AG04449 (cell line): ENCODE measurements at places on chromosomes 16 and 17.

GRCh38 chr17:16353317-16354174 is at the start of gene CENPV:
CENPV (minus strand) TSS chr17:16353469; CDS start chr17:16353436, 33 bp downstream.
- no peak for DNase-seq

GRCh38 chr16:84810518-84811273 is 9.1 kb upstream of the CRISPLD2 start:
- no peak for DNase-seq

GRCh38 chr17:59519132-59519531 is 46.3 kb upstream of the DHX40 start:
- DNase-seq = no peak

GRCh38 chr17:49519781-49520180 is 24.7 kb downstream of the NGFR start:
- DNase-seq = no peak

DNA sequence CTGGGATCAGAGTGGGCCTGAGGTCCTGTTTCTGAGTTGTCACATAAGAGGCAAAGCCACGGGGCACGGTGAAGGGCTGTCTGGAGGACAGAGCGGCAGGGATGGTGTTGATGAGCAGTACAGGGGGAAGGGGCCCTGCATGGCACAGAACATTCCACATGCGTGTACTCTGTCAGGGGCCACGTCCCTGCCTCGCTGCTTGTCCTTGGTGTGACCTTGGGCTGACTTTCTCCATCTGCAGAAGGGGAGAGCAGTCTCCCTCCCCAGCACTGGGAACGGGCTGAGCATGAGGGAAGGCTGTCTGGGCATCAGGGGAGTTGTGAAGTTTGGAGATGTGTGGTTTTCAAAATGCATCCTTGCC is 71.5 kb upstream of the GSE1 start:
- no peak for DNase-seq

GRCh38 chr17:32211671-32212070 is 54.0 kb upstream of the RHBDL3 start:
- DNase-seq = no peak

GRCh38 chr17:3792481-3792880 is 8.5 kb downstream of the ITGAE start:
- DNase-seq = no peak

- DNase-seq = no peak
These were observed 22.3 kb upstream of the N4BP1 start for GRCh38 chr16:48632137-48632774.
